Right ventricle myocardium superior (tissue), 1 donor: ENCODE measurements at places on chromosomes 16 and 17. TPM values are rescaled to one million over a fixed set of nuclear protein-coding genes. Genes with fewer than 3 reads are reported as not detected.

The SLC16A11 gene
- total RNA-seq = 0.56 TPM

The ZACN gene
- not detected for total RNA-seq

DNA sequence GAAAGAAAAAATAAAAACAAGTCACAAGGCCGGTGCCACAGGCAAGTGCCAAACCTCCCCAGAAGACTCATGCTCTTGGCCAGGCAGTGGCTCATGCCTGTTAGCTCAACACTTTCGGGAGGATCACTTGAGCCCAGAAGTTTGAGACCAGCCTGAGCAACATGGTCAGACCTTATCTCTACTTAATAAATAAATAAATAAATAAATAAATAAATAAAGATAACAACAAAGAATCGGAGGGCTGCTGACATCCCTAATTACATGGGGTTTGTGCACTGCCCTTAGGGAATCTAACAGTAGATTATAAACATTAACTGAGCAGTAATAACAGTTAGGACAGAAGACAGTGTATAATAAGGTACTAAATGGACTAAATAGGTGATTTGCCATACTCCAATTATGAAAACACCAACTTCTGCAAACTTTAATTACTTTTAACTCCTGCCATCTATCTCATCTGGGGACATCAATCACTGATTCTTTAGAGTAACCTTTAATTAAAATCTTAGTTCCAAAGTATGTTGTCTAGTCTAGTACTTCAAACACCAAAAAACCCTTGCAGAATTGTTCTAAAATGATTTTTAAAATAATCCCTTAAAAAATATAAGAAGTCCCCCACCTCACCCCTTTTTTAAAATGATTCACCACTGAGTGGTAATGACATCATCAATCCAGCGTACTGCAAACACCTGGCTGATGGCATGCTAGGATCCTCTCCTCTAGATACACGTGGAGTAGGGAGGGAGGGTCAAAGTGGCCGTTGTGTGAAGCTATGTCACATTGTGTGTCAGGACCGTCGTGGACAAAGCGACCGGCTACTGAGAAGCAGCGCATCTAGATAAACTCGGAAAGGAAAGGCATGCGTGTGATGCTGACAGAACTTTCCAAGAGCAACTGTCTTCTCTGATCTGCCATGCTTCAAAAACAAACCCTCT lies 28.5 kb downstream of the CYTH1 start:
- no peak for DNase-seq

DNA sequence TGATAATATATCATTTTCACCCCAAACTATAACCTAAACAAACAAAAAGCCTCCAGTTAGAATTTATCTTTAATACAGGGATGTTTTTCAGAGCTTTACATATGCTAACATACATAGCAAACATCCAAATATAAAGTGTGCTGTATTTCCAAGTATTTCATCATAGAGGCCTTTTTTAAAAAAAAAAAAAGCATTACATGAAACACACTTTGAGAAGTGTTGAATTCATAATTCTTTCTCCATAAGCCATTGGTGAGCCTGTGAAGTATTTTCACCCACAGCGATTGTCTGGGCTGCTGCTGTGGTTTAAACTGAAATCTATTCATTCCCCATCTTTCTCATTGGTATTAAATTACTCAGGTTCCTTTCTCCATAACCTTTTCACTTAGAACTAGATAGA lies 503.4 kb upstream of the CDH8 start:
- no peak for DNase-seq

DNA sequence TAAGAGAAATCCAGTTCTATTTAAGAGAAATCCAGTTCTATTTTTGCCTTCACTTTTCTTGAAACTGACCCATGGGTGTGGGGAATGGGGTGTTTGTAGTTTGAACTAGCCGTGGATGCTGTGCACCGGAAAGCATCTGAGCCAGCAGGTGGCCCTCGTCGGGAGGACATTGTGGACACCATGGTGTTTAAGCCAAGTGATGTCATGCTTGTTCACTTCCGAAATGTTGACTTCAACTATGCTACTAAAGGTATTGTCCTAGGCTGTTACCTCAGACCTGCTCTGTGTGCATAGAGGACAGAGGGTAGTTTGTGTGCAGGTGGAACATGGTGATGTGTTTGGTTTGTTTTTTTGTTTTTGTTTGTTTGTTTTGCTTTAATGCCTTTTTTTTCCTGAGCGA lies 3.3 kb downstream of the ATXN2L start:
- no peak for DNase-seq
